ENCODE measurements at places on chromosomes 16 and 17.

DNA sequence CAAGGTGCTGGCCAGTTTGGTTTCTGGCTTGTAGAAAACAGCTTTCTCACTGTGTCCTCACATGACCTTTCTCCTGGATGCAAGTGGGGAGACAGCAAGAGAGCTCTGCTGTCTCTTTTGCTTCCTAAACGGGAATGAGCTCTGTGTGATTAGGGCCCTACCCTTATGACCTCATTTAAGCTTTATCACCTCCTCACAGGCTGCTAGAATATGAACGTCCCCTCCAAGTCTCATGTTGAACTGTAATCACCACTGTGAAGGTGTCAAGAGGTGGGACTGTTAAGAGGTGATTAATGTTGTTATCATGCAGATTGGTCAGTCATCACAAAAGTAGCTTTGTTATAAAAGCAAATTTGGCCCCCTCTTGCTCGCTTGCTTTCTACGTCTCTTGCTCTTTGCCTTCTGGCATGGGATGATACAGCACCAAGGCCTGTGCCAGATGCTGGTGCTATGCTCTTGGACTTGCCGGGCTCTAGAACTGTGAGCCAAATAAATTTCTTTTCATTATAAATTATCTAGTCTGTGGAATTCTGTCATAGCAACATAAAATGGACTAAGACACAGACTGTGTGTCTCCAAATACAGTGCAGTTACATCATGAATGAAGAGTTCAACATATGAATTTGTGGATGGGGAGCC, 14.8 kb upstream of the POLR3E start:
- DNase-seq, result no peak

GRCh38 chr17:38449364-38449763, 21.1 kb downstream of the ARHGAP23 start:
- no peak for DNase-seq

DNA sequence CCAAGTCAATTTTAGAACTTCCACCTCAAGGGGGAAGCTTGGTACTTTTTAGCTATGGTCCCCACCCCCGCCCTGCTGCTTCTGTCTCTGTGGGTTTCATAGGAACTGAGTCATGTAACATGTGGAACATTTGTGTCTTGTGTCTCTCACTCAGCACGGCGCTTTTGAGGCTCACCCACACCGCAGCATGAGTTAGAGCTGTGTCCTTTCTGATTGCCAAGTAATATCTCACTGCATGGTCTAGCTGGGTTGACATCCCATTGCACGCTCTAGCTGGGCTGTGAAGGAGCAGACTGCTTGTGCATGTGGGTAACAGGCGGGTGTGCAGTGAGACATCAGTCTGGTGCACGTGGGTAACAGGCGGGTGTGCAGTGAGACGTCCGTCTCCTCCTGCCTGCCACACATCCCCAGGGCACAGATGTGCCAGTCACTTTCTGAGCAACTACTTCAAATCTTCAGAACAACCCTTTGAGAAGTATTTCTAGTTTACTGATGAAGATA, 26.4 kb upstream of the SLC7A5 start:
- DNase-seq, result no peak

DNA sequence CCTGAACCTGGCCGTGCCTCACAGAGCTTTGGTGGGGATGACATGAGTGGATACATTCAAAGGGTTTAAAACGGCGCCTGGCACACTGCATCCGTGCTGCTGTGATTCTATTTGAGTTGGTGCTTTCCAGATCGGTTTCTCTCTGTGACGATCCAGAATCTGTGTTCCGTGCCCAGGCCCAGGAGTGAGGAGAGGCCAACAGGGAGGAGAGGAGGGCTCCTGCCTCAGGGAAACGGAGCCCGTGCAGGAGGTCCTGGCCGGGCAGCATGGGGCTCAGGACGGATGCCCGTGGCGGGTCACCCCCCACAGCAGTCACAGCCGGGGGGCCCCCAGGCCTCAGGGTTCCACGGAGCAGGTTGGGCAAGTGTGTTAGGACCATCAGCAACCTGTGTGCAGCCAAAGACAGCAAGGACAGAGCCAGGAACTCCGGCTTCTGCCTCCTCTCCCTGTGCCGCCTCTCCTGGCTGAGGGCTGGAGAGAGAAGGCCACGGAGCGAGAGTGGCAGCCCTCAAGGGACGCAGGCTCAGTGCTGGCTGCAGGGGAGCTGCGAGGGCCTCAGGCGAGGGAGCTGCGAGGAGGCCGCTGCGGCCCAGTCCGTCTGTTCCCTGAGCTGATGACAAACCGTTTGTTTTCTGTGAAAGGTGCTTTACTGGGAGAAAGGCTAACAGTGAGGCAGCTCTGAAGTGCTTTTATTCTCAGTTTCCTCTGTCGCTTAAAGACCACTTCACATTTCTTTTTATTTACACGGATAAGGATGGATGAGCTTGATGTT, 99.3 kb downstream of the METRNL start:
- DNase-seq, result peak; percentile 57

- DNase-seq, result no peak
These were observed 32.4 kb downstream of the TIMM22 start for GRCh38 chr17:1029196-1029921.

- DNase-seq, result no peak
These were observed 51.7 kb downstream of the GRIN2A start for GRCh38 chr16:10130538-10130937.

DNA sequence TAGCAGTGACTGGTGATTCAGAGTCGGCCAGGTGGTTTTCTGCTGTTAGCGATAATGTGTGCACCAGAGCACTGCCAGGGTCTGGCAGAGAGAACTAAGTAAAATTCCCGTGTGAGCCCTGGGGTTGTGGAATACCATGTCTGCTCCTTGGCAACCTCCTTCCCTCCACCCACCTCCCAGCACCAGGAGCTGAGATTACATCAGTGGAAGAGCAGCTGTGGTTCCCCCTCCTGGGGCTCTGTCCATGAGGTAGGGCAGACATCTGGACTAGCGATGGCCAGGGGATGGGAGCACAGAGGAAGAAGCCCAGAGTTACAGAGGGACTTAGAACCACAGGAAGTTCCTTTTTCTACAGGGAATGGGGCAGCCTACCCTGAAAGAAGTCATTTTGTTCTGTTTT, 15.8 kb downstream of the CLEC10A start:
- no peak for DNase-seq

- peak; percentile 60 for DNase-seq
These were observed 255.3 kb upstream of the PMFBP1 start for GRCh38 chr16:72427051-72427782.

DNA sequence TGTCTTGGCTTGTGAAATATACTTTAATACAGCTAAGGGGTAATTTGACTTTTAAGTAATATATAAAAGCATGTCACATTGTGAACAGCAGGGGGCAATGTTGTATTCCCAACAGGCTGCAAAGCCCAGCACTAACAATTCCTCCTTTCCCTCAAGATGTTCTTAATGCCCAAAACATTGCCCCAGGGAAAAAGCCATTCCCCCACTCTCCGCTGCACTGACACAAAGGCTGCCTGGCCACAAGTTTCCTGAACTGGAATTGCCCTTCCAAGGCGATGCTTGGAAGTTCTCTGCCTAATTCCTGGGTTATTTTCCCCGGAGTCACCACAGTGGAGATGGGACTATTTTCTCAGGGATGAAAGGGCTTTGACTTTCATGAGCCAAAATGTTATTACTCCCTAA, 27.2 kb downstream of the CLEC16A start:
- peak; percentile 43 for DNase-seq

DNA sequence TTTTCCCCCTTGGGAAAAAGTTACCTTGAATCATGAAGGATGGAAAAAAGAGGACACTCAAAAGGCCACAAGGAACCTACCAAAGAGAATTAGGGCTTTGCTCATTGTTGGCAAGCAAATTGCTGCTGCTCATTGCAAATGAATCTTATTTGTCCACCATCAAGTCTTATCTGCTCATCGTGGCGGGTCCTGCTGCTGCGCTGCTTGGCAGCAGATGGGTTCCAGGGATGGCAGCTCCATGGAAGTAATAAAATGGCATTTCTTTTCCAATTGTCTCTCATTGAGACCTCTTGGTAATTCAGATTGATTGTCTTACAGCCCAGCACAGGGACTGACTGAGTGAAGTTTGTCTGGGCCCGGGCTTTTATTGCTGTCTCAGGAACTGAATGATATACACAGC, 118.7 kb downstream of the MRM1 start:
- no peak for DNase-seq

GRCh38 chr17:39972271-39972670, 8.3 kb upstream of the PSMD3 start:
- DNase-seq, result no peak

DNA sequence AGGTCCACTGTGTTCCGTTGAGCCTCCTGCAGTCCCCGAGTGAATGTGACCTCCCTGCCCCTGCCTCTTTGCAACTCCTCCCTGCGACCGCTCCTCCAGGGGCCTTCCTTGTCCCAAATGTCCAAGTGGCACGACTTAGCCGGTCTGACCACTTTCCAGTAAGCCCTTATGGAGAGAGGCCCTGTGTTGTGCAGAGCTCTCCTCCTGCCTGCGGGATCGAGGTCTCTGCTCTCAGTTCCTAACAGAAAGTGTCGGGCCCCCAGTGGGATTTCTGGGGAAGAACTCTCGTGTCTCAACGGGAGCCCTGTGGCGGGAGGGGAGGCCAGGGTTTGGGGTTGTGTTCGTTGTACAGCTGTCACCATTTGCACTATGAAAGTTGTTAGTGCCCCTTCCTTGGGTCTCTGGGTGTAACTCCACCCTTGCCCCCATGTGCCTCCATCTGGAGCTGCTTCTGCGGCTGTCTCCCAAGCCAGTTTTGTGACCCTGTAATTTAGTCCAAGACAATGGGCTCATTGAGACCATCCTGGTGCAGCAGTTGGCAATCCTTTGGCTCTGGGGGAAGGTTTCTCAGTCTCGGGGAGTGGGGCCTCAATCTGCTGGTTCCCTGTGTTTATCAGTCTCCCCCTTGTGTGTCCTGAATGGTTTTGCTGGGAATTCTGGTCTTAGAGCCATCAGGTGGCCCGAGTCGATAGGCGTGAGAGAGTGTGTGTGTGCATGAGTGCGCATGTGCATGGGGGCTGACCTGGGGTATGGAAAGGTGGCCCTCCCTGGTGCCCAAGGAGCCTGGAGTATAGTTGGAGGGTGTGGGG, 234.5 kb downstream of the SEC14L1 start:
- no peak for DNase-seq

DNA sequence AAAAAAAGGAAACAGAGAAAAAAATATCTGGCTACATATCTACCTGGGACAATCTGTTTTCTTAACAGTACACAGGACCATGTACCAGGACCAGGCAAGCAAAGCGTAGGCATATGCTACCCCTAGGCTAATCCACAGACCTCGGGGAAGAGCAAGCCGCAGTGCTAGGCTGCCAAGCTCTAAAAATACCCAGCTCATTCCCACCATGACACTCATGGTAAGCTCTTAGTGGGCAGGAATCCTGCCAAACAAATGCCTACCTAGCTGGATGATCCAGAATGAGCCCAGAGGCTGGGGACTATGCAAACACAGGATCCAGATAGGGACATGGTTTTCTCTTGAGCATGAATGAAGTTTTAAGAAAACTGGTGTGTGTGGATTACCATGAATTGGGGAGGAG, 95.6 kb downstream of the GRIN2A start:
- DNase-seq, result no peak

DNA sequence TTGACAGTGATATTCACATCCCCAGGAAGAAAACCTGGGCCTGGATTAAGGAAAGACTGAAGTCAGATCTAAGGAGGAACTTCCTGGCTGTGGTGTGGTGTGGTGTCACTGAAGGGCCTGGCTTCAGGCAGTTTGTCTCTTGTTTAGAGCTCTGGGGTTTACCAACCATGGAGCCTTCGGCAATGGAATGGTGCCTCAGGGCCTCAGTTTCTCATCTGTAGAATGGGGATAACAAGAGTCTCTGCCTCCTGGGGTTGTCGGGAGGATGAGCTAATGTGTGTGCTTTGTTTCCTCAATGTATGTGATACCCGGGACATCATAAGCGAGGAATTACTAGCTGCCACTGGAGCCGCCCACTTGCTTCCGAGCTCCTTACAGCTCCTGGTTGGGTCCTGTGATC, 12.7 kb downstream of the WNT3 start:
- DNase-seq, result no peak

DNA sequence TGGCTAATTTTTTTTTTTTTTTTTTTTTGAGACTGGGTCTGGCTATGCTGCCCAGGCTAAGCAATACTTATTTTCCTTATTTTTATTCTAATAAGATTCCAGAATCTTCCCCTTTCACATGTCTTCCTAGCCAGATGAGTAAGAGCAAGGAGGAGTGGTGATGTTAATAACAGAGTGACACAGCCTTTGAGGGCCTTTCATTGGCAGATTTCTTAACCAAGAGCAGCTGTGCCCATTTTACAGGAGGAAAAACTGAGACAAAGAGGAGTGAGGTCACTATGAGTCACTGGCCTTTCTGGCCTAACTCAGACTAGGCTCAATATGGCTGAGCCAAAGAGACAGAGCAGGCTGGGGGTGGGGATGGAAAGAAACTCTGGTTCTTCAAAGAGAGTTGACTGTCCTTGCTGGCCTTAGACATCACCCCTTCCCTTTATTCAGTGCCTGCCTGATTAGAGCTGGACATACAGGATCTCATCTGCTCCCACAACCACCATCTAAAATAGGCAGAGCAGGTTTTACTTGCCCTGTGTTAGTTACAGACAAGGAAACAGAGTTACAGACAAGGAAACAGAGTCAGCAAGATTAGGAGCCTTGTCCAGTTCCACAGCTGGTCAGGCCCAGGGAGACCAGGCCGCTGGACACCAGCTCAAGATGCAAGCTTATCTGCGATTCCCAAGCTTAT, 50.0 kb upstream of the TOB1 start:
- DNase-seq, result no peak

DNA sequence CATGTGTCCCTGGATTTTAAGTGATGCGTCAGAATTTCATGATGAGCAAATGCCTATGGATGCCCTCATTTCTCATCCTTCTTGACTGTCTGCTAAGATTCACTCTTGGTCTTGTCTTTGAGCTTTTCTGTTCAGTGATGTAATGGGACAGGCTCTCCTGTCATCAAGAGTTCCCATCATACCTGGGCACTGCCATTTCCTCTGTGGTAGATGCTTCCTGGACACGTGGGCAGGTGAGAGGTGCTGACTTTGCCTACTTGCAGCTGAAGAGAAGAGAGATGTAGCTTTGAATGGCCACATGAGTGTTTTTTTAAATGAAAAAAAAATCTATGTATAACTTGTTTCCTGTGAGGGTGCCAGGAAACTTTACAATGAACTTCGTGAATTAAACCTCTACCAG, 557.7 kb downstream of the MAF start:
- DNase-seq, result no peak

DNA sequence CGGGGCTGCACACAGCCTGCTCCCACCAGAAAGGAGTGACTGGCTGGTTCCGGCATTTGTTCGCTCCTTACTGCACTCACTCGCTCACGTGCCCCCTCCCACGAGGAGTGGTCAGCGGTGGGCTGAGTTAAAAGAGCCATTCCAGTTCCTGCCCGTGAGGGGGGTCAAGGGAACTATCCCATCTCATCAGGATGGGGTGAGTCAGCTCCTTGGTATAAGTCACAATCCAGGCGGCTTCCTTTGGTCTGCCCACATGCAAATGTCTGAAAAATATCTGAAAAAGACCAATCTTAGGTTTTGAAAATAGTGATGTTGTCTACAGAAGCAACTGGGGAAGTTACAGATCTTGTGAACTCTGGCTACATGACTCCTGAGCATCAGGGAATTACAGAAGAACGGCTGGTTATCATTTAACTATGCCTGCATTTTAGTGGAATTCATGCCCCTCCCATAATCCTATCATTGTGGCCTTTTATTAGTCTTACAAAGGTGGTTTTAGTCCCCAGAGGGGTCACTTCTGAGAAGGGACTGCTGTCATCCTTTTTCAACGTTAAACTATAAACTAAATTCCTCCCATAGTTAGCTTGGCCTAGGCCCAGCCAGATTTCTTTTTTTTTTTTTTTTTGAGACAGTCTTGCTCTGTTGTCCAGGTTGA, 9.8 kb upstream of the TNFSF12 start:
- no peak for DNase-seq
